ENCODE measurements at places on chromosomes 3 and 15.

DNA sequence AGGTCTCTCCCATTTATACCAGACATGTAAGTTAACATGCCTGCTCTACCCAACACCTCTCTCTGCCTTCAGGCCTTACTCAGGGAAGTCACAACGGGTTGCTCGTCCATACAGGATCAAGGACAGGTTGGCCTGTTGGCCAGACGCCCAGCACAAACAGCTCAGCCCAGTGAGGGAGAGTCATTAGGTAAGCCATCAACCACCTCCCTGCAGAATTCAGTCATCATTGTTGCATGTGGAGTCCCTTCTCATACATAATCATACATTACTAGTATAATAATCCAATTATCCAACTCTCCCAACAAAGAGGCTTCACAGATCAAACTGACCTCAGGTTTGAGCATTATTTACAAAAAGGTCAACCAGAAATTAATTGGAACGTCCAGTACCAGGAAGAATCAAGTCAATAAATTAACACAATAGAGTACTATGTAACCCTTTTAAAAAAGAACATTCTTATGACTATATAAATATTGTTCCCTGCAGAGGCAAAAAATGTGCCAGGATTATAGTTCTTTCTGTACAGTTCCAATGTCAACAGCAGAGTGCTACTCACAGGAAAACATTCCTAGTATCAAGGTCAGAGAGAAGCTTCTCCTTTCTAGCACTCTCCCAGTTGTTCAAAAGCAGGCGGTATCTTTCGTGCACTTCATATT, 33.2 kb downstream of the HOMER2 start:
- DNase-seq: no peak

GRCh38 chr3:65128346-65128745, 440.5 kb upstream of the ADAMTS9 start:
- no peak for DNase-seq

DNA sequence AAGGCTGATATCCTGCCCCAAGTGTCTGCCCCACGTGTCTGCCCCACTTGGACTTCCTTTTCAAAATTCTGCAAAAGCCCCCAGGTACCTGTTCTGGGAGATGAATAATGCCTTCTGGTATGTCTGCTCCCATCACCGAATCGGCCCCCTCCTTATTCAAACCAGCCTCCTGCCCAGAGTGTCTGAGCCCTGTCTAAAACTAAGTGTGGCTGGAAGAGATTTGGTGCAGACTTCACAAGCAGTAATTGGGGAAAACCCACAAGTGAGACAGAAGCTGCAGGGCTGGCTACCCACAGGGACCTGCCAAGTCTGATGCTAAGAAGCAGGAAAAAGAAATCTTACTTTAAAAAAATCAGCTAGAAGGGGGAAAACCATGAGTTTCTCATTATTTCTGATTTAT, 85.1 kb downstream of the DUT start:
- no peak for DNase-seq

- no peak for DNase-seq
Measured at GRCh38 chr3:126314790-126315658, 42.2 kb downstream of the KLF15 start.

DNA sequence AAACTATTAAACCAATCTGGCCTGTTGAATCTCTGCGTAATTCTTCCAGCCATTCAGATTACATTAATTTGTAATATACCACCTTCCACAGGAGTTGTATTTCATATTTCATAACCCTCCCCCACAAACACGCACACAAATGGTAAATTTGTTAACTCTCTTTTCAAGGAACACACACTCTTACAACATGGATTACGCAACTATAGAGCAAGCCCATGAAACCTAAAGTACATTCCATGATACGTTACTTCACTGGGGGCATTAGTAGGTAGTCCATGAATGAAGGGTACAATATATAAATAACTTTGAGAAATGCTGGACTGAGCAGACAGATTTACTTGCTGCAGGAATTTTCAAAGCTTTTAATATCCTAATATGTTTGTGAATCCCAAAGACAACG, 65.0 kb downstream of the TRIM69 start:
- no peak for DNase-seq

DNA sequence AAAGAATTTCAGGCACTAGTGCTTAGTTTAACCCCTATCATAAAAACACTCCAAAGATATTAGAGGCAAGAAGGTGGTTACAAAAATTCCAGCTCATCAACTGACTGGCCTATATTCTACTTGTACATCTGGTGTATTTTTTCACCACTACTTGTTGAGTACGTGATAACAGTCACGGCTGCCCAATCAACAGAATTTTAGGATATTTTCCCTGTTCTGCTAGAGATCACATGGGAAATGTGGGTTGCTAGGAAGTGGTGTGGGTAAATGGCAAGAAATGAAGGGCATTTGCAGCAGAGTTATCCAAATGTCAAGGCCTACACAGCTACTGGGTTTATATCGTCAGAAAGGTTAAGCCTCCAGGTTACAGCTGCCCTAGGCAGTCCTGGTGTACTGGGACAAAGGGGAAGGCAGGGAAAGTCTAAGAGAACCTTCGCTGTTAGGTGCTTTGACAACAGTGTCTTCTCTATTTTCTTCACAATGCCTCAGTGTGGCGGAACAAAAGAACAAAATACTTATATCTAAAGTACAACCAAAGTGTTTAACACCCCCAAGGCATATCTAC, 81.9 kb downstream of the FMN1 start:
- DNase-seq: no peak

DNA sequence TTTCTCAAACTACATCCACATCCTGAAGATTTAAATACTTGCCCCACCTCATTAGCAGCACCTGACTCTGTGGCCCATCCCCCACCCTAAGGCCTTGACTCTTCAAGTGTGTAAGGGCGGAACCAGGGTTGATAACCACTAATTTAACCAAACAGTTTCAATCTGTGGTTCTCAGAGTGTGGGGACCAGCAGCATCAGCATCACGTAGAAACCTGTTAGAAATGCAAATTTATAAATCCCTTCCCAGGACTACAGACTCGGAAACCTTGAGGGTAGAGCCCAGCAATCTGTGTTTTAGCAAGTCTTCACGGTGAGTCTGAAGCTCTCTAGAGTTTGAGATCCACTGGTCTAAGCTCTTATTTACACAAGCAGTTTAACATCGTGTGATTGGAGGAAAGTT, 12.4 kb downstream of the GNB4 start:
- DNase-seq: peak; percentile 73

DNA sequence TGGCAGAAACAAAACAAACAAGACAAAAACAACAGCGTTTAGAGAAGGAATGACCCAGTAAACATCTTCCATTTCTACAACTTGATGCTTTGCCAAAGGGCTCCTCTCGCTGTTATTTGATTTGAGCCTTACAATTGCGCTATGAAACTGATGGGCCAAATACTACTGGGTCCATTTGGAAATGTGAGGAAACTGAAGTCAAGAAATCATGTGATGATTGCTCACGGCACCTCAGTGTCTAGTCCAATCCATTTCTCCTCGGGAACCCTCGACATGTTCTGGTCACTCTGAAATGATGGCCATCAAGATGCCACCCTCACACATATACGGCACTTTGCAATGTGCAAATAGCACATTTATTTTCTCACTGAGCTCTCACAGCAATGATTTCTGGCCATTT, 136.0 kb downstream of the UACA start:
- no peak for DNase-seq

DNA sequence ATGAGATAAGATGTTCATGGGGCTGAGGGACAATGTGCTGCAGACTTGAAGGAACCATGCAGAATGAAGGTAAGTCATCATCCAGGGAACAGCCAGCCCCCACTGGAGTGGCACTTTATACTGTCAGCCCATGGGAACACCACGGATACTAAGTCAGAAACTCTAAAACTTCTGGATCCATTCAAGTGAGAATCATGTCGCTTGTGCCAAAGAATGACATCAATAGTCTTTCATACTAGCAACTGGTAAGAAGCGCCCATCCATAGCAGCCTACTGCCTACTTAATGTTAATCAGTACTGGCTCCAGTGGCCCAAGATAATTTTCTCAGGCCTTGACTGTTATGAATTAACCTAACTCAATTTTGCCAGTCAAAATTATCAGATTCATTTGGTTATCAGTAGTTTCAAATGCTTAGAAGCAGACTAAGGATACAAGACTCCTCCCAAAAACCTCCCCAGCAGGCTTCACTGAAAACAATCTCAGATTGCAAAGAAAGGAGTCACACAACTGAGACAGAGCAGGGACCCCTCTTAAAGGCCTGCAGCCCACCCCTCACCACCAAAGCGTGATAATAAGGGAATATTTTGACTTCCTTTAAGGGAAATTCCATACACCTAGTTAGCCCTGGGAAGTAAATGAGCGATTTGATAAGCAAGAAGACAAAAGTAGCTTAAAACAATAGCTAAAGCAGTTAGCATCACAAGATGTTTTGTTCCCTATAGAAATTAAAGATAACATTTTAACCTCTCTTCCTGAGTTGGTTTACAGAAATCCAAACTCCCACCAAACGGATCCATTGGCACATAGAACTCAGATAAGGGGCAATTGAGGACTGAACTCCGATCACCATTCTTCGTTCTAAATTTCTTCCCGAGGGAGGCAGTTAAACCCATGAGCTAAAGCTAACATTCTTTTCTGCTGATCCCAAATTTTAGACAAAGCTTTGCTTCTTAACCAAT, 98.8 kb downstream of the TGFBR2 start:
- no peak for DNase-seq

DNA sequence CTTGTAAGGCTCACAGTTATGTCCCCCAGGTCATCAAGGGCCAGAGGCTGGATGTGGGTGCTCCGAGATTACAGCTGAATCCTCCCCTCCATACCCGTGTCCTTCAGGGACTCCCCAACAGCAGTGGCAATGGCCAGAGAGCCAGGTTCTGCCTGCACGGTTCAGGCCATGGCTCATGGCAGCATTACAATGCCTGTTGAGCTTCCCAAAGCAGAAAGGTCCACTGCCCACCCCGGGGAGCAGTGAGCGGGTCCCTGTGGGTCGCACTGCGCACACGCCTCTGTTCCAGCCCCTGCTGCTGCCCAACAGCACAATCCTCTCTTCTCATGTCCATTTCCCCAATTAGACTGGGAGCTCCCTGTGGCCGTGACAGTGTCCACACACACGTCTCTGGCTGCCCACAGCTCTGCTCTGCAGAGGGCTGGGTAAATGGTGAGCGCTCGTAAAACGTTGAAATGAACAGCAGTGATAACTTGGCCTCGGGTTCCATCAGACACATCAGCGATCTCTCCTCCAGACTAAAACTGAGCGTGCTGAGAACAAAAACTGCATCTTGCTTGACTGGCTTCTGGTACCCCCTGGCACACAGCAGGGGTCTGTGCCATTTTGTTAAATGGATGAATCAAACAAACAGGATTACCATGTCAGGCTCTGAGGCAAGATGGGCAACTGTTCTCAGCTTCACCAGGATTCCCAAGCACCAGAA, 80.4 kb downstream of the VGLL4 start:
- no peak for DNase-seq

DNA sequence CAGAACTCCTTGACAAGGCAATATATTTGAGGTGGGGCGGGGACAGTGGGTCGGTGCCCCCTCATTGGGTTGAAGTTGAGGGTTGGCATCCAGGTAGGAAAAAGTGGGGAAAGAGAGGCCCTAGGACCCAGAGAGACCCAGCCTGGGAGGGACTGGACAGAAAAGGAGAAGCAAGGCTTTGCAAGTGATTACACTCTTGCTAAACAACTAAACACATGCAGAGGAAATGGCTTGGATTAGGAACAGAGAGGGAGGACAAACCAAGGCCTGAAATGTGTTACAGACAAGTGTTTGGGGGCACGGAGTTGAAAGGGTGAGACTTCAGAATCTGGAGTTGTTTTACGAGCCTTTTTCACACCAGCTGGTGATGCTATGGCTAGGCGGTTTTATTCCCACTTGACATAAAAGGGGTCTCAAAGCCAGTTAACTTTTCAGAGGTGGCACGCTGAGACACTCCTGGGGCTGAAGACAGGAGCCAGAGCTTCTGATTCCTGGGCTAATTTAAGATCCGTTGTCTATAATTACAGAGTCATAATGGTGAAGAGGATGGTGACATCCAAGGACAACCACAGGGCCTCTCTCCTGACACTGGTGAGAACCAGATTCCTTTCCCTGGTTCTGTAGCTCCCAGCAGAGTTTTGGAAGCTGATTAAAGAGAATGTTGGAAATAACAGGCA, 7.7 kb upstream of the KCTD6 start:
- DNase-seq: no peak

DNA sequence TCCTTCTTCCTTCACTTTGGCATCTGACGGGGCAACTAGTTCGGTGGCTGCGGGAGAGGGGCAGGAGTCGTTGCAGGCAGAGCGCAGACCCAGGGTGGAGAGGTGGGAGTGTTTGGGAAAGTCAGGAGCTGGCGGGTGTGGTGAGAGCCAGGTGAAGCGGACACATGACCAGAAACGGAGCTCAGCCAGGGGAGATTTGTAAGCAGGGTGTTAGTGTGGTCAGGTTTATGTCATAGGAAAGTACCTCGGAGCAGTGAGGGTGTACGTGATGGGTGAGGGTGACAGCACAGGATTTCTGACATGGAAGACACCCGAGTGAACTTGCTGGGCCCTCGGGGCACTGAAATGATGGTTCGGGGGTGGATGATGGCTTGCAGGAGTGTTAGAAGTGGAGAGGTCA, 247.4 kb upstream of the TPM1 start:
- no peak for DNase-seq

DNA sequence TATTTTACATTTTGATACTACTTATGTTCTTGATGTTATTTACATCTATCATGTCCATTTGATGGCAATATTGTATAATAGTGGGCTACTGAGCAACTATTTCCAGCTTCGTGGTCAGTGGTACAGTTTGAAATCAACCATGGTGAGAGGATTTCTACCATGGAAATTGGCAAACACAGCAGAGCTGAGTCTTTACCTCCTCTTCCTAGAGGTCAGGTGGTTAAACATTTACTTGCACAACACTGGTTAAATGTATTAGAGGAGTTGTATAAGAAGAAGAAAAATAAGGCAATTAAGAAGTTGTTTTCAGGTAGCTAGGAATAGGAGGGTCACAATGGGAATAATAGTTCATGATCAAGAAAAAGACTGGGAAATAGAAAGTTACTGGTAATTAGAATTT, 7.2 kb upstream of the PPM1L start:
- DNase-seq: no peak

DNA sequence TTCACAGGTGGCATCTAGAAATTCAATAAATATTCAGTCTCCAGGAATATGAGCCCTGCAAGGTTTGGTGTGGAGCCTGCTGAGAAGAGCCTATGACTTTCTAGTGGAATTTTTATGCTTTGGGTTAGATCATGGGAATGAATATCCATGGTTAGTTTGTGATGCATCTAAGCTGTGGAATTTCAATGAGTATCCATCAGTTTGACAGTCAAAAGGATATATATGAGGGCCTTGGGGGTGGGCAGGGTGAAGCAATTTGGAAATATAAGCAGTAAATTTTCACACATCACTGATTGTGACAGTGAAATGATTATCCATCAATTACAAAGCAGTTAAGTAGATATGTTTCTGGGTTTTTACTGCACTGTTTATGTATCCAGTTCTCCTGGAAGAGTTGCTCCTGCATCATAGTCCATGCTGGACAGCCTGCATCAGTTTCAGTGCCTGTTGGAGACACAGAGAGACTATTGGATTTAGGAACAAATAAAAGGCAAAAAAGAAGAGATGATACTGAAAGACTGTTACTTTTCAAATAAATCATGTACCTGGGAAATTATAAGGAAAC, 530.8 kb downstream of the MFSD1 start:
- no peak for DNase-seq
